ENCODE measurements at places on chromosomes 4 and X.

GRCh38 chr4:11429699-11430045 lies 978 bp upstream of the HS3ST1 start:
- DNase-seq = no peak

- no peak for DNase-seq
These were observed 152.6 kb upstream of the VEGFC start for GRCh38 chr4:176945334-176945733.

- DNase-seq = no peak
These were observed 31.0 kb downstream of the TMSB4X start for GRCh38 chrX:13005661-13006473.

GRCh38 chr4:148778980-148779675 lies 336.9 kb upstream of the NR3C2 start:
- DNase-seq = no peak

GRCh38 chr4:137711502-137711901 lies 179.2 kb upstream of the PCDH18 start:
- DNase-seq = no peak

- DNase-seq = no peak
These were observed 2.4 kb downstream of the LONRF3 start for GRCh38 chrX:118976599-118977340.

GRCh38 chr4:113621633-113622032 lies 139.9 kb downstream of the CAMK2D start:
- no peak for DNase-seq

GRCh38 chr4:156481845-156482244 lies 489.8 kb downstream of the PDGFC start:
- DNase-seq = no peak

Measured in stimulated activated CD4-positive, alpha-beta T cell treated with anti-CD3 and anti-CD28 coated beads, Interleukin-2, amount 100 ng/mL, for 4 hours (primary cell).